ENCODE measurements at places on chromosomes 3 and 15.

GRCh38 chr3:190224863-190225692 lies 97.2 kb downstream of the CLDN1 start:
- DNase-seq, result no peak

DNA sequence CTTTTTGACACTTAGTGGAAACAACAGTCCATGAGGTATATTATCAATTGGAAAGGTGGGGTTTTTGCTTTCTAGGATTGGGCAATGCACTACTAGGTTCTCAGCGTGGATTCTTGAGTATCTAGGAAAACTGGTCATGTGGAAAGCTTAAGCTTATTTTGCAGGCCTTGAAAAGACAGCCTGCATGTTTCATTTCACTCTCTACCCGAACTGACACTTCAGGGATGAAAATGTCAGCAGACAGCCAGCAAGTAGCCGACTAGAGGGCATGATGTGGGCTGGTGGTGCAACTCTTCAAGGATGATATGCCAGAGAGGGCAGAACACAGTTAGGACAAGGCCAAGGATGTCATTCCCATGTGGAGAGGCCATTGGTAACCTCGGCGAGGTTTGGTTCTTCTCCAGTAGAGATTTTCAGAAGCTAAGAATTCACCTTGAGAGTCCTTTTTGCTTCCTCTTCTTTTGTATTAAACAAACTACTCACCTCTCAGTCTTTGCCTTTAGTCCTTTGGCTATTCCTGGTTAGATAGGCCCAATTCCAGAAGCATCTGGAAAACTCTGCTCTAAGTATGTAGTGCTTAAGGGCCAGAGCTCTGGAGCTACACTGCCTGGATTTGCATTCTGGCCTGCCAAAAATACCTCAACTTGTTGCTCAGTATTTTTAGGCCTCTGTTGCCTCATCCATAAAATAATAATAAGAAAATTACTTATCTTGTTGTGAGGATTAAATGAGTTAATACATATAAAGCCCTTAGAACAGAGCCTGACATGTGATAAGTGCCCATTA lies 17.9 kb downstream of the LPP start:
- DNase-seq, result no peak

DNA sequence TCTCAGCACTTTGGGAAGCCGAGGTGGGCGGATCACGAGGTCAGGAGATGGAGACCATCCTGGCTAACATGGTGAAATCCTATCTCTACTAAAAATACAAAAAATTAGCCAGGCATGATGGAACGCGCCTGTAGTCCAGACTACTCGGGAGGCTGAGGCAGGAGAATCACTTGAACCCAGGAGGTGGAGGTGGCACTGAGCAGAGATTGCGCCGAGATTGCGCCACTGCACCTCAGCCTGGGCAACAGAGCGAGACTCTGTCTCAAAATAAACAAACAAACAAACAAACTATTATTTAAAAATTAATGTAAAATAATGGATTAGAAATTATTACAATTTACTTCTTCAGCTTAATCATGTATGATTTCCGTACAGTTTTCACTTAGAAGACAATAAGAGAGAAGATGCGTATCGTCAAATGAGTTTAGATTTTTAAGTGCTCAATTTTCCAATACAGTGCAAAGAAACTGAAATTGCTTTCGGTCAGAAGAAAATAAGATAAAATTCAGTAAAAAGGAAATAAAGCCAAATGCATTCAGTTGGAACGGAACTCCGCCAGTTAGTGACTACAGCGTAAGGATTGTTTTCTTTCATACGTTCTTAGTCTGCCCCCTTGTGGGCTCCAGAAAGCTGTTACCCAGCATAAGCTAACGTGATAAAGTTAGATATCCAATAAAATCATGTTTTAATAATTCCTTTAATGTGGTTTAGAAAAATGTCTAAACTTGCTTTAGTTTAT lies 24.8 kb downstream of the AADAC start:
- DNase-seq, result peak; percentile 78

- no peak for DNase-seq
Observed at GRCh38 chr15:65841121-65841930, 28.0 kb upstream of the RAB11A start.

DNA sequence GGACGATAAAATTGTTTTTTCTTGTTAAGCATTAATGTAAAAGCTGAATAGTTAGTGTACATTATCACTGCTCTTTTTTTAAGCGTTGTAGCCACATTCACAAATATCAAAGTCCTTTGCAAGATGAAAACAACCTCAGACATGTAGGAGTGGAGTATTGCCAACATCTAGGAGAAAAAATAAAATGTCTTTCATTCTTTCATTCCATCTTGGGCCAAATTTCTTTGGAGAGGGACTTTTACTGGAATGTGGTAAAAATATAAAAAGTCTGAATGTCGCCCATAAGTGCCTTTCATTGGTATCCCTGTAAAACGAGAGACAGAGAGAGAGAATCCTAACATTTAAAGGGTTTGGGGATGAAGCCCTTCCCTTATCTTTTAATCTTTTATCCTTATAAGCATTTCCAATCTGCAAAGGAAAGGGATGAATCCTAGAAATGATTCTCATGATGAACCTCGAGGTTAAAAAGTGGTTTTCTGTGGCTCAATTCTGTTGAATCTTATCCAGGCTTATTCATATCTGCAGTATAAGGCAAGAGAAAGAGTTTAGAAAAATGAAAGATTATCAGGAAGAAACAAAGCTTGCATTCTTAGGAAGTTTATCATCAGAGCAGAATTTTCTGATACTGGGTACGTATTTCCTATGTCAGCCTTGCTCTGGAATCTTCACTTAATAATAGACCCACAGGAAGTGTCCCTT lies 1031.7 kb downstream of the MCTP2 start:
- DNase-seq, result no peak

- DNase-seq, result no peak
Observed at GRCh38 chr3:45562027-45562426, 32.5 kb upstream of the LIMD1 start.

DNA sequence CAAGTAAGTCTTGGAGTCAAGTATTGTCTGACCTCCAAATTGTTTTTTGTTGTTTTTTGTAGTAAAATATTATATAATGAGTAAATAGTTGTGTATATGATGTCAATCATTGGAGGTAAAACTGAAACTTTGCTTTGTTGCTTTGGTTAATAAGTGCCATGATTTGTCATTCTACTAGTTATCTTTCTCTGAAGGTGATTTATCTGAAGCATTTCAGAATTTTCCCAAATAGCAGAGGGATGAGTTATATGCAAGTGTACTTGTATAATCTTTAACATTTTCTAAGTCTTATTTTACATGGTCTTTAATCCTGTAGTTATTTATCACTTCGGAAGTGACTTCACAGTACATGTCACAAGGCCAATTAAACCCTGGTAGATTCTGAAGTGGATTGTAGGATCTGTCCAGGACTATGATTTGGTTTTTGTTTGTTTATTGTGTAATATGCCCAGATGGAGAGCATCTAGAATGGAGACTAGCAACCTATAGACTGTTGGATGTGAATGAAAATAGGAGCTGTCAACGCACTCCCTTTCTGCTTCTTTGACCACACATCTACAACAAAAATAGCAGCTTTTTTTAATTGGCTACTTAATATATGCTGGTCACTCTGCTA lies 93.1 kb upstream of the SAMMSON start:
- no peak for DNase-seq

DNA sequence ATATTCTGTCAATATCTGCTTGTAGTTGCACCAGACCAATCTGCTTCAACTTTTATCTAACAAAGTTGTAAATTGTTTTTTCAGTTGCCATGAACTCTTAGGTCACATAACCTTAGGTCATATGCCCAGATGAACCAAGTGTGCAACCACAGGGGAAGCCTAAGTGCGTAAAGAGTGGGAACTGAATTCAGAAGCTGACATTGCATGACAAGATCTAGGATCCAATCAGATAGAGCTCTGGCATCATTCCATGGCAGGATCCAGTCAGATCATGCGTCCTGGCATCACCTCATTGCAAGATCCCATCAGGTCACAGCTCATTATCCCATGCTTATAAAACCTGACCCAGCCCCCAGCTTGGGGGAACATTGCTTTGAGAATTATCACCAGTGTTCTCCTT lies 18.9 kb upstream of the IFT57 start:
- DNase-seq, result no peak

DNA sequence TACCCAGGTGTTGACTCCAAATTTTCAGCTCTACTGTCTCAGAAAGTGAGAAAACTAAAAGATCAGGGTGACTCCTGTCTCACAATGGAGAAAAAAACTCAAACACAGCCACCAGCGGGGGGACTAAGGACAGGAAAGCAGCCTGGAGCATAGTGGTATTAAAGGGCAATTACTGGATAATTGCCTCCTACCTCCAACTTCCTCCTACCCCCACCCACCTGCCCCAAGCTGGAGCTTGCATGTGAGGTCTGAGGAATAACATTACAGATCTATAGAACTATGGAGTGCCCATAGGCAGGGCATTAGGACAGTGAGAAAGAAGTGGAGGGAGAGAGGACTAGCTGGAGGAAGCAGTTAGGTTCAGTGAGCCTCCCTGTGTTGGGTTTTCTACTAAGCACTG lies 2.7 kb upstream of the PCCB start:
- DNase-seq, result no peak

DNA sequence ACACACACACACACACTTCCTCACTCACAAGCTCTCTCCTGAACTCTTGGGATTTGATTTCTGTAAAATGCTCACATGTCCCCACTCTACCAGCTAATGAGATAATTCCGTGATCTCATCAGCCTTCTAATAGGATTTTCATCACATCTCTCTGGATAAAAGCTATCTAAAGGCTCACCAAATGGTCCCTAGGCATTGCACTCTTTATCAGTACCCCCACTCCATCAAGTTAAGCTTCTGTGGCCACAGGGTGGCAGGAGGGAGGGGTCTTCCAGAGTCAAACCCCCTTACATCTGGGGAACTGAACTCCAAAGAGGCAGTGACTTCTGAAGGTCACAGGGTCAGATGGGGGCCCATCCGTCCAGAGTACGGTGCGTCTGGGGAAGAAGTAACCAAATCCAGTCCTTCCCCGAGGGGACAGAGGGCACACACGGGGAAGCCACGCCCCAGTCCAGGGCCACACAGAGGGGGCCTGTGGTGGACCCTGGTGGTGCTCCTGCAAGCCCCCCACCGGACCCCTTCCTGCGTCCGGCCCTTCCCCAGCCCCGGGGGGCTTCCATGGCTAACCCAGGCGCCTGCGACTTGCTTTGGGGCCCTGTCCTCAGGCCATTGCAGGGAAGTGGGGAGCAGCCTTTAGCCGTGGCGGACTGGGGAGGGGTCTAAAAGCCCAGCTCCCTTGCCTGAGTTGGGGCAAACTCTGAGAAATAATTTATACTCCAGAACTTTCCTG lies 25.5 kb downstream of the CPN2 start:
- DNase-seq, result no peak

GRCh38 chr15:35505809-35506208 lies 40.2 kb downstream of the DPH6 start:
- no peak for DNase-seq

- no peak for DNase-seq
Observed at GRCh38 chr3:134378818-134379217, 4.6 kb upstream of the AMOTL2 start.

- DNase-seq, result no peak
Observed at GRCh38 chr3:99253963-99254355, 352.5 kb upstream of the DCBLD2 start.

GRCh38 chr3:130395916-130396315 lies 50.4 kb downstream of the COL6A5 start:
- no peak for DNase-seq

DNA sequence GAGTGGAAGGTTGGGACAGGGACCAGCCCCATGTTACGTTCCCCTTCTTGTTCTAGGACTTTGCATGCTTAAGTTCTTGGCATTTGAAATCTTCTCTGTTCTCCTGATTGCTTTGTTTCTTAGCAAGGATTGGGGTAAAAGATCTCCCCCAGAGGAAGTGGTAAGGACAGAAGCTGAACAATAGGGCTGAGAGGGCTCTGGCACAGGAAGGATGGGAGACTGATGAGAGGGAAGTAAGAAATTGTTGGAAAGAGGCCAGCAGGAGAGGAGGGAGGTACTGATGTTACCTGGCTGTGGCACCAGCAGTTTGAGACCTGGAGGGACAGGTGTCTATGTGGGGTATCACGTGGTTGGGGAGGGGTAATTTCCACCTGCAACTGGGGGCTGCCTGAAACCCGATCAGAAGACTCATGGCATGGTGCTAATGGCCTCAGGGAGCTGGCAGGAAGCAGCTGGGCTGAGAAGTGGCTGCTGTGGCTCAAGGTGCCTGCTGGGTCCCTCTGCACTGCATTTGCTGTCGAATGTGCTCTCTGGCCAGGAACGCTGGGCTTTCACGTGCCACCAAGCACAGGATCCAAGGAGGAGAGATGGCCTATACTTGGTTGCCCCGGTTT lies 108.4 kb downstream of the LSM3 start:
- no peak for DNase-seq

DNA sequence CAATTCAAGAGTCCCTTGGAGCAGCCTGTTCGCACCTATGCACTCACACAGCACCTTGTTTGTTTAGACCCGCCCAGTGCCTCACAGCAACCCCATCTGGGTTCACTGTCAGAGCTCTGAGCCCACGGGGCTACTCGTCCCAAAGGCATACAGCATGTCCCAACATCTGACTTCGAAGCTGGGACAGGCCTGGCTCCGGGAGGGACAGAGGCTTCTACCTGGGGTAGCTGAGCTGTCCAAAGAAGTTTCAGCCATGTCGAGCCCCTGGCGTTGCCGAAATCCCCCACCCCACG lies 28.6 kb upstream of the CYP11A1 start:
- DNase-seq, result no peak
